ENCODE measurements at places on chromosomes 6 and 20.
A peak's percentile ranks its signal among the peaks of the same experiment; 100 is the strongest.

- H3K4me1 ChIP-seq: peaks cover 18% of the 10 kb centered on the region
- DNase-seq: no peak
- H3K27me3 ChIP-seq: no peaks in the 10 kb centered on the region
- H3K4me3 ChIP-seq: no peak overlapping the region
- H3K27ac ChIP-seq: no peak overlapping the region
These were observed 24.6 kb downstream of the JAG1 start for GRCh38 chr20:10649080-10649796.

GRCh38 chr20:57428324-57429158 lies 37.3 kb downstream of the RBM38 start:
- DNase-seq: no peak
- H3K27me3 ChIP-seq: no peaks in the 10 kb centered on the region
- H3K36me3 ChIP-seq: no peaks in the 10 kb centered on the region
- H3K4me1 ChIP-seq: no peaks in the 10 kb centered on the region
- H3K27ac ChIP-seq: no peak overlapping the region

- H3K36me3 ChIP-seq: no peaks in the 10 kb centered on the region
- no peak overlapping the region for H3K27ac ChIP-seq
- H3K4me1 ChIP-seq: no peaks in the 10 kb centered on the region
- H3K4me3 ChIP-seq: no peak overlapping the region
- no peaks in the 10 kb centered on the region for H3K27me3 ChIP-seq
- DNase-seq: no peak
These were observed 87.3 kb downstream of the FAM120B start for GRCh38 chr6:170393807-170394399.

DNA sequence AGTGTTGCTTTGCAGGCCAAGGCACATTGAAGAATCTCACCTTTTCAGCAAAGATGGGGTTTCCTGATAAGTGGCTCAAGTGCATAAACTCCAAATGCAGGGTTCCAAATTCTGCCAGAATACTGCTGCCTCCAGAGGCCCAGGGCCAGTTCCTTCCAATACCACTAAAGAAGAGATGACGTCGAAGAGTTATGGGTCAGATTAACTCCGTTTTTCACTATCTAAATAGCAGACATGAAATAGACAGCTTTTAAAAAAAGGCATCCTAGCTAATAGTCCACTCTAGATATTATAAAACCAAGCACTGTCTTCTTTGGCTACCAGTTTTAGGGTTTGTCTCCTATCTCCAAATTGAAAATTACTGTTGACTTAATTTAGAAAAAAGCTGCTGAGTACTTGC lies 126.3 kb upstream of the FAM184A start:
- no peak for DNase-seq
- H3K4me1 ChIP-seq: no peaks in the 10 kb centered on the region
- no peak overlapping the region for H3K27ac ChIP-seq
- H3K4me3 ChIP-seq: no peak overlapping the region

- H3K27me3 ChIP-seq: no peaks in the 10 kb centered on the region
- no peak overlapping the region for H3K4me3 ChIP-seq
- no peak overlapping the region for H3K27ac ChIP-seq
- peaks cover 25% of the 10 kb centered on the region for H3K4me1 ChIP-seq
These were observed 12.8 kb downstream of the HIVEP1 start for GRCh38 chr6:12024699-12025434.

GRCh38 chr6:11770546-11771466 lies 7.8 kb downstream of the ADTRP start:
- no peaks in the 10 kb centered on the region for H3K36me3 ChIP-seq
- H3K27ac ChIP-seq: peak overlapping the region; percentile 34
- H3K4me1 ChIP-seq: peaks cover 14% of the 10 kb centered on the region
- H3K27me3 ChIP-seq: no peaks in the 10 kb centered on the region

DNA sequence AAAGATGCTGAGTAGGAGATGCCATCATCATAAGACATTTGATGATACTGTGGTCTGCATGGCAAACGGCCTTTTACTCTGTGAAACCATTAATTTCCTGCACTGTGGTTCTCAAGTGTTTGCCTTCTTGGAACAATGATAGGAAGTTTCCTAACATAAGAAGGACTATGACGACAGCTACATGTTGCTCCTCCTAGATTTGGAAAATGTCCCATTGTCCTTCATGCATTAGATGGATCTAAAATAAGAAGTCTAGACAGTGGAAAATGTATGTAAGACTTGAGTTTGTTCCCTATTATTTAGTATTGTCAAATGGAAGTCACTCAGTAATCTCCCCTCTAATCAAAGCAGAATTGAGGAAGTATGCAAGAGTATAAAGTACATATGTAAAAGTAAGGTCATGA lies 98.5 kb upstream of the TMEM170B start:
- no peaks in the 10 kb centered on the region for H3K27me3 ChIP-seq
- H3K27ac ChIP-seq: no peak overlapping the region
- H3K4me3 ChIP-seq: no peak overlapping the region

DNA sequence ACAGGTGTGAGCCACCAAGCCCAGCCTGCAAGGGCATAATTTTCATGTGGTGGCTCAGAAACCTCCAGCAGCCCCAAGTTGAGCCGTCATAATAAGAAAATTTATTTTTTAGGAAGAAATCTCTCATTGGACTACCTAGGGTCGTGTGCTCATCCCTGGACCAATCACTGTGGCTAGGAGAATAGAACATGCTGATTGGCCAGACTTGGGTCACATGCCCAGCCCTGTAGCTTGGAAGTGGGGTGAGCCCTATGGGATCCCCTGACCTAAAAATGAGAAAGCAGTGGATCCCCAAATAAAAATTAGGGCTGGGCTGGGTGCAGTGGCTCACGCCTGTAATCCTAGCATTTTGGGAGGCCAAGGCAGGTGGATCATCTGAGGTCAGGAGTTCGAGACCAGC lies 155.3 kb downstream of the ZNF217 start:
- no peaks in the 10 kb centered on the region for H3K27me3 ChIP-seq
- H3K4me1 ChIP-seq: no peaks in the 10 kb centered on the region
- no peak for DNase-seq

- H3K36me3 ChIP-seq: no peaks in the 10 kb centered on the region
- H3K27ac ChIP-seq: no peak overlapping the region
- H3K4me3 ChIP-seq: no peak overlapping the region
- no peak for DNase-seq
These were observed 191.8 kb upstream of the RREB1 start for GRCh38 chr6:6915813-6916547.

DNA sequence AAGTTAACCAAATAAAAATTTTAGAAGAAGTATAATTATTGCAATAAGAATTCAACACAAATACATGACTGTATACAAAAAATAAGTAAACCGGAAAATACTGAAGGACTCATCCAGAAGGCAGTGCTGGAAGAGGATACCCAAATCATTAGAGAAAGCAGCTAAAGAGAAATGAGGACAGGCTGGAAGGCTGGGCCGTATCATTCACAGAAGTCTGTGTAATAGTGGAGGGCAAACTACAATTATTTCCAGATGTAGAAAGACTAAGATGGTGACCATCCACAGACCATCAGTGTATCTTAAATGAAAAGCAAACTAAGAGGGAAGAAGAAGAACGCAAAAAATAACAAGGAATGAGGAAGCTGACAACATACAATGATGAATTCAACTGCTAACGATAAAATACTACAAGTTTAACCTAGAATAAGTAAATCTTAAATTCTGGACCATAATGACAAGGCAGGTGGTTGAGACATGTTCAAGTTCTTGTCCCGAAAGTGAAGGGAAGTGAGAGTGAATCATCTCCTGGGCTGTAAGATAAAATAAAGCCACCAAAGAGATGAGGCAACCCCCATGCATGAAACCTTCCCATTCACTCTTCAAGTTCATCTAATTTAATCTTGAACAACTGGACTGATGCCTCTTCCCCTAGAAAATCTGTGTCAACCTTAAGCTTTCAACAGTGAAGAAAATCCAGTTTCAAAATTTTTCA lies 71.5 kb downstream of the SLC23A2 start:
- no peak for DNase-seq
- no peaks in the 10 kb centered on the region for H3K27me3 ChIP-seq
- no peak overlapping the region for H3K27ac ChIP-seq
- H3K36me3 ChIP-seq: peaks cover 6% of the 10 kb centered on the region

All from pancreas (tissue), 10 donors.